ENCODE measurements at places on chromosomes 2 and 18.

- no peak for DNase-seq
These were observed 43.8 kb upstream of the GORASP2 start for GRCh38 chr2:170885130-170885791.

- DNase-seq: peak; percentile 17
These were observed 48.6 kb downstream of the LINC00305 start for GRCh38 chr18:64100116-64100922.

- DNase-seq: no peak
These were observed 414 bp downstream of the SFTPB start for GRCh38 chr2:85667561-85668008.

GRCh38 chr18:43830947-43831346 is 553.7 kb upstream of the SYT4 start:
- no peak for DNase-seq

DNA sequence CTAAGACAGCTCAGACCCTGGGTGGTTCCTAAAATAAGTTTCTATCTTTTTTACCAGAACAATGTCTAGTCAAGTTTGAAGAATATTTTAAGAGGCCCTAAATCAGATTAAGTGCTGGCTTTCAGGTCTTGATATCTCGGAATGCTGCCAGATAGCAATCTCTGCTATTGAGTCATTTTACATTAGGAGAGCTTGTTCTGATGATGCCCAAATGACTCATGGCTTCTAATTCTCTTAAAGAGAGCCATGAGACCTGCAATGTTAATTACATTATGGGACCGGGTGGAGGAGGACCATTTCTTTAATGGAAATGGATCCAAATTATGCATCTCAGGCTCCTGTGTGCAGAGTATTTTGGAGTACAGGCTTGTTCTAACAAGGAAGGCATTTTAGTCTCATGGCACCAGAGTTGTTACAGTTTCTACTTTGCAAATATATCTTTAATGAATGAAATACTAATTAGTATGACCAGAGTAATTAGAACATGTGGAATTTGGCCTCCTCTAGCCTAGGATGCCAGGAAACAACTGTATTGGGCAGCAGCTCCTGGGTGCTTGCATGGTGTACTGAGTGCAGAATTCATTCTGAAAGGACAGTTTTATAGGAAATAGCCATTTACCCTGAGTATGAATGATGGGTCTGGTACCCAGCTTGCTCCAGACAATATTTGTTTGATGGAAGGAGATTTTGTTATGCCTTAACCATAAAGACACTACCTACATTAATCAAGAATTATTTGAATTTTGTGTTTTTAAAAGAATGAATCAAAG is 94.0 kb upstream of the SULT1C3 start:
- no peak for DNase-seq
